CD4-positive, CD25-positive, alpha-beta regulatory T cell (primary cell): ENCODE measurements at places on chromosomes 1 and 21. TPM values are rescaled to one million over a fixed set of nuclear protein-coding genes. Genes with fewer than 3 reads are reported as not detected.

The IL10 gene
- total RNA-seq: 7.0 TPM

GRCh38 chr1:119648620-119649004 is 546 bp upstream of the ZNF697 start:
- DNase-seq: no peak

DNA sequence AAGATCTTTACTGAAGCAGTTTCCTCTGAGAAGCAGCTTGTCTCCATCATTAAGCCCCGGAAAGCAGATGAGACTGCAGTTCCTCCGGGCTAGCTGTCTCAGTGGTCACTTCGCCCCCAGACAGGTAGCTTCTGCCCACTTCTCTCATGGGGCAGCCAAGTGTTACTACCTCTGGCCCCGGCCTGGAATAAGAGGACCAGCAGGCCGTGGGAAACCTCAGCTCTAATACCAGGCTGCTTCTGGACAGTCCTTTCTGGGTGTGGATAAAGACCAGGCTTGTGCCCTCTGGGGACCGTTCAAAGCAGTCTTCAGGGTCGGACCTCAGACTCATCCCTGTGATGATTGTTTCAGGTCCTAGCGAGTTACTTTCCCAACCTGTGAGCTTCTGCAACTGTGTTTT is 54.8 kb downstream of the RUNX3 start:
- DNase-seq: no peak

The ACOT11 gene
- total RNA-seq: 0.15 TPM

GRCh38 chr1:167184081-167184480 is 36.6 kb upstream of the POU2F1 start:
- no peak for DNase-seq

GRCh38 chr1:221098471-221099405 is 219.5 kb downstream of the HLX start:
- DNase-seq: no peak

The TTC39A gene
- not detected for total RNA-seq

DNA sequence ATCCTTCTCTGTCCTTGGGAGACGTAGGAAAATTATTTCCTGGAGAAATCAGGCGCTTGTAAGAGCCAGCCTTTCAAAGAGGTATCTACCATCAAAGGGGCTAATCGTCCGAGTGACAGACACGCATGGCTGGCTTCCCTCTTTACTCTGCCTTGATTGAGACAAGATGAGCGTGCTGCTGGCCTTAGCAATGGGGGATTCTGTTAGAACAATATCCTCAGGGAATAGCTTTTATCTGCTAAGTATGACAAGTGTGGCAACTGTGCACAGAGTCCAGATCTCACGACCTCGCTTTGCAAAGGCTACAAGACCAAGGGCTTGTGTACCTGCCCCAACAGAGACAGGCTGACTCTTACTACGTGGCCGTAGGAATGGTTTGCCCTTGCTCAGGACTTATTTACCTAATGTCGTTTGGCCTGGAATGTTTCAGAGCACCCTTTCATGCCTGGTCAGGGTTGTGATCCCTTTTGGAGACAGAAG is 417.1 kb downstream of the KIF26B start:
- DNase-seq: no peak

The PTPRU gene
- not detected for total RNA-seq

The TOE1 gene
- total RNA-seq: 48.7 TPM

DNA sequence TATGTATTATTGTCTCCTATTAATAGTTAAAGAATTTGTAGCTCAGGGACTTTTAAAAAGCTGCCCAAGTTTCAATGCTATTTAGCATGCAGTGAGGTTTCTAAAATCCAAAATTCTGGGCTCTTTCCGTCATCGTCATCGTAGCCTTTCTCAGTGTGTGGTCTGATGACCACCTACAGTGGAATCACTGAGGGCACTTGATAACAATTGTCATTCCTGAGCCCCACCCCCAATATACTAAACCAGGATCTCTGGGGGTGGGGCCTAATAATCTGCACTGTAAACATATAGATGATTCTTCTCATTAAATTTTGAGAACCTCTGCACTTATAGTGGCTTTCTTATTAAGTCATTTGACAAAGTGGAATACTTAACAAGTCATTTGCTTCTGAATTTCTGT is 674.8 kb downstream of the PLPP3 start:
- no peak for DNase-seq

GRCh38 chr1:97901017-97901658 is 19.7 kb downstream of the DPYD start:
- no peak for DNase-seq

DNA sequence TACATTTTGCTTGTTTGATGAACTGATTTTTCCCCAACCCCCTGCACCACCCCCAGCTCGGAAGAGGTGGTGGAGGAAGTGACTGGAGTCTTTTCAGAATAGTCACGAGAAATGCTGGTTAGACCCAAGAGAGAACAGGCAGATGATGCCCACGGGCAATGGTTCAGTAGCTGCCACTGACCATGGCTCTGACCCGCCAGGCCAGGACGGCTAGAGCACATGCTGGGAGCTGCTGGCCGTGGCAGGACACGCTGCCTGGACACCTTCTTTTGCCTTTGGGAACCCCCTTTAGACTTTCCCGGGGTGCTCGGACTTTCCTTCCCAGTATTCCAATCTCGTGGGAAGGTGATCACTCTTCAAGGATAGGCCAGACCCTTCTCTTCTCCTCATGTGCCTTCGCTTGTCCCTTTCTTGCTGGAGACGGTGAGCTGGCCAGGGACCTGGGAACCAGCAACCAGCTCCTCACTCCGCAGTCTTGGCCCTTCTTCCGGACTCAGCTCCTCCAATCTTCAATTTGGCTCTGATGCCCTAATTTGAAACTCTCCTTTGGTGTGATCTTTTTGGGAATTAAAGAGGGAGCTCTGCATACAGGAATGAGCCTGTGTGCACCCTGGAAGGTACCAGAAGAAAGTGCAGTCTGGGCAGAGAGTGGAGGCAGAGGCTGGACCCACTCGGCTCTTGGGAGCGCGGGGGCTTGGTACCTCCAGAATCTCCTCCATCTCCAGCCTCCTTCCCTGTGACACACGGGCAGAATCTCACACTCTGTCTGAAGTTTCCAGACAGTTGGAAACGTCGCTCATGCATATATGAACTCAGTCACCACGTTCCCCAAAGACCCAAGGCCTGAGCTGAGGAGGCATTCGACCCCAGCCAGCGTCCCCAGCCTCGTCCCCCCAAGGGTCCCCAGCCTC is 4.0 kb upstream of the PDE9A start:
- no peak for DNase-seq

GRCh38 chr1:39926820-39927219 is 25.1 kb upstream of the MYCL start:
- DNase-seq: no peak

GRCh38 chr1:94621395-94621794 is 79.8 kb upstream of the F3 start:
- DNase-seq: no peak

DNA sequence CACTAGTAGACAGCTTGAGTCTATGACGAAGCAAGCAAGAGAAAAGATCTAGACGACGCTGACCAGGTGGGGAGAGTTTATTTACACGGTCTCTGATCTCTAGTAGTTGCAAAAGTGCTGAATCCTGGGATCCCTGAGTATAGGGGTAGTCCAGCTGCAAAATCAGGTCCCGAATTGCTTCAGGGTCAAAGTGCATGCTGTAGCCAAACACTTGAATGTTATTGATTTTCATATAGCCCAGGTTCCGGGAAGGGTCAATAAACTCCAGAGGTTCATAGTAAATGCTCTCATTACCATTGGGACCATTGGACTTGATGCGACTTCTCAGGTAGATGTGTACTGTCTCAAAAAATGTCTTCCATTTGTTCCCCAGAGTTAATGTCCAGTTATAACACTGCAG is 379.6 kb downstream of the BRINP3 start:
- DNase-seq: no peak

DNA sequence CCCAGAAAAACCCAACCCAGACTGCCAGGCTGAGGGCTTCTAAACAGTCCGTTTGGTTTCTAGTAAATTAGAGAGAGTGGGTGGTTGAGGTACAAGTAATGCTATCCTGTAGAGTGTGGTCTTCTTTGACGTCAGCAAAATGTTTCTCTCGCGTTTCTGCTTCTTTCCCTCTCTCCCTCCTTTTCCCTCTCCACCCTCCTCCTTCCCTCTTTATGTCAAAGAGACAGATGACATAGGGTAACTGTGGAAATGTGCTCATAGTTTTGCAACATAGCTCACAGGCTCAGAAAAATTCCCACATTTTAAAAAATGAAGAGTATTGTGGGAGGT is 158.3 kb downstream of the TOMM20 start:
- DNase-seq: no peak

DNA sequence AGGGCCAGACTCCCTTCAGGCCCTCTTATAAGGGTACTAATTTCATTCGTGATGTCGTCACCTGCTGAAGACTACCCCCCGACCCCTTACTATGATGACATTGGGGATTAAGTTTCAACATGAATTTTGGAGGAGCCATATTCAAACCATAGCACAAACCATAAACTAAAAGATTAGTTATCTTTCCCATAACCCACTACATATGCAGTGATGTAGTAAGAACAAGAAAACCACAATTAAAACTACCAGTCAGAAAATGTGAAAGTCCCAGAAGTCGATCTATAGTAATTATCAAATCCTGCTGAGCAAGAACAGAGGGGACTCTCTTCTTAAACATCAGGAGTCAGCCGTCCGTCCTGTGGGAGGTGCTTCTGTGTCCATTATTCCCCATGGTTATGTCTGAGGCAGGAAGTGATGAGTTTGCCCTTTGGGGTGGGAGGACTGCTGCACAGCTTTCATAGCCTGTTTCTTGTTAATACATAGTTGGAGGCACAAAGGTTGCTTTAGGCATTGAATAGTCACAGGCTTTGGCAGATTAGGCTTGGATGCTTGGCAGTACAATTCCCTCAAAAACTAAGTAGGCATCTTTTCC is 35.9 kb upstream of the PTGFRN start:
- no peak for DNase-seq

The NES gene
- 0.10 TPM for total RNA-seq

- DNase-seq: no peak
Observed at GRCh38 chr1:18936471-18936813, 20.0 kb downstream of the IFFO2 start.

DNA sequence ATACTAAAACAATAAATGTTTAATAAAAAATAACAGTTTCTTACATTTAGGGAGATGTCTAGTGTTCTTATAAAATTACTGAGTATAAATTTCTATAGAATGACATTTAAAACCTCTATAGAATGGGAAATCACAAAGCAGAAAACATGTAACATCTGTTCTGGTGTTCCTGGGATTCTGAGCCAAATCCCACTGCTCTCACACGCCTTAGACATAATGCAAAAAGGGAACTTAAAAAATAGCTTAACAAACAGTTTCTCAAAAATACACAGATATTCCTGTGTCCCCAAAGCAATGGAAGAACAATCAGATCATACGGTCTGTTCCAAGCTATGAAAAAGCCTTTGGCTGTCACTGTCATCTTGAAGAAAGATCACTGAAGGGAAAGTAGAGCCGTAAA is 27.0 kb upstream of the ZNF124 start:
- no peak for DNase-seq

GRCh38 chr1:183365676-183366075 is 52.5 kb downstream of the NMNAT2 start:
- no peak for DNase-seq

The HORMAD1 gene
- total RNA-seq: not detected

GRCh38 chr21:31752352-31752751 is 20.4 kb upstream of the SCAF4 start:
- no peak for DNase-seq

The LGALS8 gene
- 183 TPM for total RNA-seq

- no peak for DNase-seq
Observed at GRCh38 chr1:103582464-103582863, 11.1 kb downstream of the AMY2B start.

DNA sequence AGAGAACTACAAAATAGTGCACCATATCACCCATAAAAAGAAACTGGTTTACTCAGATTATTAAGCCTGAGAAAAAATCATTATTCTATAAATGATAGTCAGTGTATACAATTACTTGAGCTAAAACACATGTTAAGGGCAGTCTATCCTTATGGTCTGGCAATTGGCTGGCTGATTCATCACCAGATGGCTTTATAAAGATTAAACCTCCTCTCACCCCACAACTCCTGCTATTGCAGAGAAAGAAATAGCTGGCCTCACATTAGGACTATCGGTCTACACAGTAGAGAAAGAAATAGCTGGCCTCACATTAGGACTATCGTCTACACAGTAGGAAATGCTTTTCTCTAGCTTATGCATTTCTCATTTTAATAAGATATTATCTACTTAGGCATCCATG is 21.2 kb downstream of the CEP170 start:
- no peak for DNase-seq

DNA sequence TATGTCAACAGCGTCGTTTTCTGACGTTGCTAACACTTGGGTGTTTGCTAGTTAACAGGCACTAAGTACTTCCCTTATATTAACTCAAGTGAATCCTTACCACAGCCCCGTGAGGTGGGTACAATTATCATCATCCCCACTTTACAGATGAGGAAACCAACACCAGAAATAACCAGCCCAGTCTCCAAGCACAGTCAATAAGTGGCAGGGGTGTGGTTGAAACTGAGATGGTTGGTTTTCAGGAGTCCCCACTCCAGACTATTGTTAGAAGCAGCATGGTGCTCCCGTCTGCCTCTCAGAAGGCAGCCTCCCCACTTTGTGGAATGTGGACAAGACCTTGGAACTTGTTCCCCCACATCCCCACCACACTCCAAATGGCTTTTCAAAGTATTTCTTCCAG is 45.7 kb upstream of the ACOT11 start:
- no peak for DNase-seq

DNA sequence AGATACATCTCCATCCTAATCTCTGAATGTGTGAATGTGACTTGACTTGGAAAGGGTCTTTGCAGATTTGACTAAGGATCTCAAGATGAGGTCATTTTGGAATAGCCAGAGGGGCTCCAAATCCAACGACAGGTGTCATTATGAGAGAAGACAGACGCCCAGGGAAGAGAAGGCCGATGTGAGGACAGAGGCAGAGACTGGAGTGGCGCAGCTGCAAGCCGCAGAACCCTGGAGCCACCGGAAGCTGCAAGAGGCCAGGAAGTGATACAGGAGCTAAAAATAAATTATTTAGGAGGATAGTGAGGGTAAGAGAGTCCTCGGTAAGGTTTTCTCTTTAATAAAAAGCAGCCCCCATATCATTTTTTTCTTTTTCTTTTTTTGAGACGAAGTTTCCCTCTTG is 9.7 kb upstream of the AADACL4 start:
- DNase-seq: no peak

DNA sequence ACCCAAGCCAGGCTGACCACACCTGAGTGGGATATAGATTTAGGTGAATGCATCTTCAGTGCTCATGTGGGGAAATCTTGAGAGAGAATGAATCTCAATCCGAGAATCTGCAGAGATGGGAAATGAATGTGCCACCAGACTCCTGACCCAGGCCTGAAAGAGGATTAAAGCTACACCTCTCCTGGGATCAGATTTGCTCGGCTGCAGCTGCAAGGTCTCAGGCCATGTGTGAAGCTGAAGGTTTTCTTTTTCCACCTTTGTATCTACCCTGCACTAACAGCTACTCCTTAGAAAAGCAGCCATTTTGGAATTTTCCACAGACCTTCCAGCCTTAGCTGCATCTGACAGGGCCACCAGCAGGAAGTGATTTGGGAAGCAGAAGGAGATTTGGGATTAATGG is 18.3 kb downstream of the GPR3 start:
- DNase-seq: no peak

GRCh38 chr1:96481409-96481808 is 240.2 kb upstream of the PTBP2 start:
- no peak for DNase-seq
